IPS DF 6.9 (cell line): ENCODE measurements at places on chromosomes 3 and 15.

DNA sequence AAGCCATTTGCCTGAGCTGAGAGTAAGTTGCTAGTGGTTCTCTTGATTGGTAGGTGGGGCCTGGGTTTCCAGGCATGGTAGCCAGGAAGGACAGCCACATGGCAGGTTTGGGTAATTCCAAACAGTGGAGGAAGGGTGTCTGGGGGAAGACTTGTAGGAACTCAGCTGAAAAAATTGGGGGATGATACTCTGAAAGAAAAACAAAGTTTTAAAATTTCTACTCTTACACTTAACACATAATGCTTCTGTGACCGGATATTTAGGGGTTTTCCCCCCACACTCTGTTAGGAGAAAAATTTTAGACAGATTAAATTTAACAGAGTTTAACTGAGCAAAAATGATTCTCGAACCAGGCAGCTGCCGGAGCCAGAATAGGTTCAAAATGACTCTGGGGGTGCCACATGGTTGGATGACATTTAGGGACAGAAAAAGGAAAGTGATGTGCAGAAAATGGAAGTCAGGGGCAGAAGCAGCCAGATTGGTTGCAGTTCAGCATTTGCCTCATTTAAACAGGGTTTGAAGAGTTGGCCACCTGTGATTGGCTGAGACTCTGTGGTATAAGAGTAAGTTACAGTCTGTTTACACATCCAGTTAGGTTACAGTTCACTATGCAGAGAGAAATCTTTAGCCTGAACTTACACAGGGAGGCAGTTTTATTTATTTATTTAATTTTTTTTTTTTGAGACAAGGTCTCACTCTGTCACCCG, 8.1 kb downstream of the B2M start:
- H3K27ac ChIP-seq: no peak overlapping the region
- H3K4me3 ChIP-seq: no peak overlapping the region
- DNase-seq: no peak
- H3K27me3 ChIP-seq: no peaks in the 10 kb centered on the region
- H3K4me1 ChIP-seq: no peaks in the 10 kb centered on the region
- no peaks in the 10 kb centered on the region; the same call in 1 of the 2 replicates for H3K36me3 ChIP-seq

- H3K4me1 ChIP-seq: no peaks in the 10 kb centered on the region
- H3K27me3 ChIP-seq: no peaks in the 10 kb centered on the region
- no peak overlapping the region for H3K27ac ChIP-seq
- DNase-seq: no peak
Measured at GRCh38 chr3:117665296-117665695, 955.7 kb downstream of the TUSC7 start.

DNA sequence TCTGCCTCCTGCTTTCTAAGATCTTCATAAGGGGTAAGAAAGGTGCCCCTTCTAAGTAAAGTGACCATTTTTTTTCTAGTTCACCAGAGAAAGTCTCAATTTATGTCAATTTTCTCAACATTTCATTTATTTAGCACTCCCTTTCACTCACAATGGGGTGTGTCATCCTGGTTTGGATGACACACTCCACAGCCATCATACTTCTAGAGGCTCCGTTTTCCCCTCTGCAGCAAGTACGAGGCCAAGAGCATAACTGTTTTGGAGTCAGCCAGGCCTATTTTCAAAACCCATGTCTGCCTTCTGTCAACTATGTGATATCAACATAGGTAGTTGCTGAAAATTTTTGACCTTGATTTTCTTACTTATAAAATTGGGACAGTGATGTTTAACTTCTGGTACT, 703.2 kb downstream of the NLGN1 start:
- no peak overlapping the region for H3K27ac ChIP-seq
- H3K27me3 ChIP-seq: no peaks in the 10 kb centered on the region
- no peak overlapping the region for H3K4me3 ChIP-seq
- H3K4me1 ChIP-seq: peaks cover 3% of the 10 kb centered on the region; the same call in 1 of the 2 replicates
- no peak for DNase-seq
- H3K36me3 ChIP-seq: no peaks in the 10 kb centered on the region

- H3K27me3 ChIP-seq: no peaks in the 10 kb centered on the region
- H3K36me3 ChIP-seq: no peaks in the 10 kb centered on the region
- no peak overlapping the region for H3K27ac ChIP-seq
Measured at GRCh38 chr3:187753516-187753915, 8.2 kb upstream of the BCL6 start.

DNA sequence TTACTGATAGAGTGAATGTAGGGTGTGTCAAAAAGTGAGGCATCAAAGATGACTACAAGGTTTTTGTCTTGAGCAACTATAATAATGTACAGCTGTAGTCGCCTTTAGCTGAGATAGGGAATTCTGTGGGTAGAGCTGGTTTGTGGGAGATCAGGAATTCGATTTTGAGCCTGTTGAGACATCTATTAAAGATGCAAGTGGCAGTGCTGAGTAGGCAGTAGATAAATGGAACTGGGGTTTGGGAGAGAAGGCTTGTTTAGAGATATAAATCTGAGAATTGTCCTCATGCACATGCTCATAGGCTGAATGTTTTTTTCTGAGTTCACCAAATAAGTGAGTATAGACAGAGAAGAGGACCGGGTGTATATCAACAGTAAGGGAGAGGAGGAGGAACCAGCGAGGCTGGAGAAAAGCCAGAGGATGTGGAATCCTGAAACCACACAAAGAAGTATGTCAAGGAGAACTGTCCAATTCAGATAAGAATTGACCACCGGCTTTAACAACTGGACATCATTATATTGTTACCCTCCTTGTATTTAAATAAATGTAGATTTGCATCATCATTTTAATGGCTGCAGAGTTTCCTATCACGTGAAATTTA, 146.0 kb upstream of the TNIK start:
- no peak overlapping the region for H3K27ac ChIP-seq
- no peak for DNase-seq
- no peaks in the 10 kb centered on the region for H3K36me3 ChIP-seq
- no peaks in the 10 kb centered on the region for H3K4me1 ChIP-seq
- H3K27me3 ChIP-seq: no peaks in the 10 kb centered on the region

- H3K4me3 ChIP-seq: no peak overlapping the region
- no peak overlapping the region for H3K27ac ChIP-seq
- H3K27me3 ChIP-seq: no peaks in the 10 kb centered on the region
- H3K36me3 ChIP-seq: no peaks in the 10 kb centered on the region
- no peaks in the 10 kb centered on the region for H3K4me1 ChIP-seq
Measured at GRCh38 chr3:106367496-106367895, 498.7 kb upstream of the CBLB start.

- H3K36me3 ChIP-seq: no peaks in the 10 kb centered on the region
- no peaks in the 10 kb centered on the region; the same call in 1 of the 2 replicates for H3K27me3 ChIP-seq
- H3K4me3 ChIP-seq: no peak overlapping the region
- H3K27ac ChIP-seq: no peak overlapping the region
- H3K4me1 ChIP-seq: no peaks in the 10 kb centered on the region
Measured at GRCh38 chr3:8845641-8846040, 76.2 kb upstream of the OXTR start.

- DNase-seq: no peak
- peaks cover 4% of the 10 kb centered on the region for H3K4me1 ChIP-seq
- no peaks in the 10 kb centered on the region; the same call in 1 of the 2 replicates for H3K36me3 ChIP-seq
Measured at GRCh38 chr15:89828281-89829145, 13.9 kb upstream of the ANPEP start.

- no peak overlapping the region for H3K4me3 ChIP-seq
- H3K27ac ChIP-seq: no peak overlapping the region
- DNase-seq: no peak
- peaks cover 2% of the 10 kb centered on the region; the same call in 1 of the 2 replicates for H3K4me1 ChIP-seq
- H3K36me3 ChIP-seq: peaks cover 61% of the 10 kb centered on the region
Measured at GRCh38 chr3:47849699-47850563, 47.0 kb downstream of the DHX30 start.

DNA sequence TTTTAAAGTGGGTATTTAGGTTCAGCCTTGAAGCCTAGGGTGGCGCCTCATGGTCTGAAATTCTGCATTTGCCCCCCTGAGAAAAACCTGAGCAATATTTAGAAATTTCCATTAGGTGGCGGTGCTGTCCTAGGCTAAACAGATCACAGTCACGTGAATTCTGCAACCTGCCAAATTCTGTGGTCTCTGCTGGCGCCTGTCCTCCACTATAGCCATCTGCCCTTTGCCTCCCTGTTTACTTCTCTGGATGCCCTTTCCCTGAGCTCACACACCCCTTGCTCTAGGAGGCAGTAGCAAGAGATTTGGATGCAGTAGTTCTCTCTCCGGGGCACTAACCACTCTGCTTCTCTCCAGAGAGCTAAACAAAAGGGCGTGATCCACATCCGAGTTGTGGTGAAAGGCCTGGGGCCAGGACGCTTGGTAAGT, 9.1 kb downstream of the MRPS11 start:
- DNase-seq: no peak
- peaks cover 10% of the 10 kb centered on the region; the same call in 1 of the 2 replicates for H3K36me3 ChIP-seq
- no peak overlapping the region for H3K4me3 ChIP-seq
- H3K27ac ChIP-seq: no peak overlapping the region
- H3K27me3 ChIP-seq: no peaks in the 10 kb centered on the region
- no peaks in the 10 kb centered on the region for H3K4me1 ChIP-seq

GRCh38 chr15:78024883-78025282, 52.6 kb downstream of the TBC1D2B start:
- no peaks in the 10 kb centered on the region for H3K4me1 ChIP-seq
- no peak for DNase-seq
- no peak overlapping the region for H3K4me3 ChIP-seq
- no peak overlapping the region for H3K27ac ChIP-seq
- H3K36me3 ChIP-seq: no peaks in the 10 kb centered on the region

- no peak overlapping the region for H3K4me3 ChIP-seq
- no peak overlapping the region for H3K27ac ChIP-seq
- H3K36me3 ChIP-seq: no peaks in the 10 kb centered on the region
- H3K27me3 ChIP-seq: no peaks in the 10 kb centered on the region
- peaks cover 12% of the 10 kb centered on the region for H3K4me1 ChIP-seq
Measured at GRCh38 chr3:14532691-14533456, 7.3 kb downstream of the GRIP2 start.

DNA sequence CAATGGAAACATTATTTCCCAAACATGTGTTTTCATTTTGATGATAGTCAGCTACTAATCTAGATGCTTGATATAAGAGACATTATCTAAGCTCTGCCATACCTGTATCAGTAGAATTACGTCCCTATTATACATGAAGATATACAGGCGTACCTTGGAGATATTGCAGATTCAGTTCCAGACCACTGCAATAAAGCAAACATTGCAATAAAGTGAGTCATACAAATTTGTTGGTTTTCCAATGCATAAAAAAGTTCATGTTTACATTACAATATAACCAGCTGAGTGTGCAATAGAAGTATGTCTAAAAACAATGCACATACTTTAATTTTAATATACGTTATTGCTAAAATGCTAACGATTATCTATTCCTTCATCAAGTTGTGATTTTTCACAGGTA, 236.0 kb upstream of the ZNF717 start:
- no peaks in the 10 kb centered on the region for H3K4me1 ChIP-seq
- no peak overlapping the region for H3K27ac ChIP-seq
- no peaks in the 10 kb centered on the region for H3K36me3 ChIP-seq
- H3K27me3 ChIP-seq: no peaks in the 10 kb centered on the region

DNA sequence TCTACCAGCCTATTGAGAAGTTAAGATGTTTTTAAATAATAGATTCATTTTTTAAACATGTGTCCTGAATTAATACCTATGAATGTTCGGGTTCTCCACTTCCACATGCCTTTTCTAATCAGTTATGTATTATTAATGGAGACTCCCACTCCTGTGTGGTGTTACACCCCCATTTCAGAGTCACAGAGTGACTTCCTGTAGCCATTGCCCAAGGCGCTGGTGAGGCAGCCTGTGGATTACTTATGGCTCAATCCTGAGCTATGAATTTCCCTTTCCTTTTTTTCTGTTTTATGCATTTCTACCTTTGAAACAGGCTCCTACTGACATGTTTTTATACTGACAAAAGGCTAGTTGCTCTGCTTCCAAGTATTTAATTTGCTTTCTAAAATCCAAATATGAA, 162.3 kb downstream of the GABRG3 start:
- no peaks in the 10 kb centered on the region for H3K4me1 ChIP-seq
- no peaks in the 10 kb centered on the region for H3K36me3 ChIP-seq
- H3K27me3 ChIP-seq: peaks cover 1% of the 10 kb centered on the region; the same call in 1 of the 2 replicates
- no peak overlapping the region for H3K27ac ChIP-seq
- DNase-seq: no peak

GRCh38 chr3:42229266-42229941, 36.6 kb downstream of the CCK start:
- no peaks in the 10 kb centered on the region for H3K4me1 ChIP-seq
- no peaks in the 10 kb centered on the region for H3K27me3 ChIP-seq
- H3K36me3 ChIP-seq: no peaks in the 10 kb centered on the region
- no peak for DNase-seq

GRCh38 chr3:143763564-143764162, 84.6 kb downstream of the SLC9A9 start:
- no peak overlapping the region for H3K27ac ChIP-seq
- H3K4me1 ChIP-seq: no peaks in the 10 kb centered on the region
- H3K27me3 ChIP-seq: no peaks in the 10 kb centered on the region

DNA sequence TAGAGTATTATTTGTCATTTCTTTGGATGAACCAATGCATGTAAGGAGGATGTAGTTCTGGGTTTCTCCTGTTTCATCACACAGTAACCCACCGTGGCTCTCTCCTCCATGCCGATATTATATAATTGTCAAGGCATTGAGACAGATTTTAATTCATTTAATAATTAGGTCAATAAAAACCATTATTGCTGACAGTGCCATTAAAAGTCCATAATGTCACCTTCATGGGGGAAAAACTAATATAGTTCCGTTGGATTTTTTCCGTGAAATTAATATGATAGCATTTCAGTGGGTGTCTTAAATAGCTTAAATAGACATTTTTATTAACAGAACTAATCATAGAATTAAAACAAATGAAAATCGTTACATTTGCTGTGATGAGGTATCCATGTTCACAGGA, 747.7 kb upstream of the CFAP20DC start:
- no peaks in the 10 kb centered on the region for H3K4me1 ChIP-seq
- no peak overlapping the region for H3K4me3 ChIP-seq
- H3K27ac ChIP-seq: no peak overlapping the region
- H3K27me3 ChIP-seq: no peaks in the 10 kb centered on the region

DNA sequence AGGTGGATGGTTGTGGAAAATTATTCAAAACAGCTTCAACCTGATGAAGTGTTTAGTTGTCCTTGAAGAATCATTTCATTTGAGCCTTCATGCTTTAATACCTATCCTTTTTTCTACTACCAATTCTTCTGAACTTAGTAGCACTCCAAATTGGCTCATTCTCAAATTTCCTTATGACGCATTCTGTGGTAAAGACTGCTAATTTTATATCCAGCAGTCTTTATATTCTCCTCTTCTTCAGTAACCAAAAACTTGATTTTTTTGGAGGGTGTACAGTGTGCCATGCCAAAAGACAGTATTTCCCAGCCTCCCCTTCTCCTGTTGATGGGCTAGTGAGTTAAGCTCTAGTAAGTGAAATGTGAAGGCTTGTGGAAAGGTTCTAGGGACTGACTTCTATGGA, 25.2 kb downstream of the CGNL1 start:
- H3K27ac ChIP-seq: no peak overlapping the region
- H3K4me1 ChIP-seq: peaks cover 4% of the 10 kb centered on the region
- H3K27me3 ChIP-seq: no peaks in the 10 kb centered on the region
- no peaks in the 10 kb centered on the region; the same call in 1 of the 2 replicates for H3K36me3 ChIP-seq
- H3K4me3 ChIP-seq: no peak overlapping the region
- no peak for DNase-seq

GRCh38 chr3:179713643-179714090, 60.8 kb downstream of the USP13 start:
- H3K27ac ChIP-seq: no peak overlapping the region
- DNase-seq: no peak
- no peaks in the 10 kb centered on the region for H3K27me3 ChIP-seq
- H3K4me3 ChIP-seq: no peak overlapping the region
